Activated T-cell treated with anti-CD3 and anti-CD28 coated beads, Interleukin-2, amount 50 U/mL, for 72 hours (primary cell): ENCODE measurements at places on chromosomes 3 and 15.

DNA sequence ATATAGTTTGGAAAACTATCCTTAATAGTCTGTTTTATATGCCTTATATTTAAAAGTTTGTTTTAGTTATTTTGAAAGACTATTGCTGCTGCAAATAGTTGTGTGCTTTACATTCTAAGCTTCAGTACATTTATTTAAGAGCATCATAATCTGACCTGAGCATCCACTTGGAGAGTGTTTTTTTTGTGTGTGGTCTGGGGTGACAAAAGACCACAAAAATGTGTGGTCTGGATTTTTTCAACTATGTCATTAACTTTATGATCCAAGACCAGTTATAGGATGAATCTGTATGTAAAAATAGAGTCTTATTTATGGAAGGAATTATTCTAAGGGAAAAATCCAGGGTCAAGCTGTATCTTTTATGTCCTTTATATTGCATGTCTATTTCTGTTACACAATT lies 77.4 kb downstream of the SLTM start:
- DNase-seq = no peak

- no peak for DNase-seq
Measured at GRCh38 chr15:92462424-92463125, 68.9 kb downstream of the ST8SIA2 start.

- DNase-seq = no peak
Measured at GRCh38 chr15:45449916-45450867, 71.8 kb upstream of the GATM start.

DNA sequence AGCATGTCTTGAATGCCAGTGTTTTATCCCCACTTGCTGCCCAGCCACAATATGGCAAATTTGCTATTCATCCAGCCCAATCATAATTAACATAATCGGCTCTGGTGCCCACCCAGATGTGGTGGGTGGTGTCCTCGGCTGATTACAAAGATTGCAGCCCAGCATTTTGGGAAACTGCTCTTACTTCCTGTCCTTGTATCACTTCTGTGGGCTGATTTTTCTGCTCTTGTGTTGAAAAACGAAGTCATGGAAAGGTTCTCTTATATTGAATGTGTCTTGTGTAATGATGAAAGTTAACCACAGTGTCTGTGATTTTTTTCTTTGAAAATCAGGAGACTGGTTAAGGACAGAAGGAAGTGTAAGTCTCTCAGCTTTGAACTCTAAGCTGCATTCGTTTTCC lies 141.7 kb downstream of the CACNA2D3 start:
- DNase-seq = no peak

DNA sequence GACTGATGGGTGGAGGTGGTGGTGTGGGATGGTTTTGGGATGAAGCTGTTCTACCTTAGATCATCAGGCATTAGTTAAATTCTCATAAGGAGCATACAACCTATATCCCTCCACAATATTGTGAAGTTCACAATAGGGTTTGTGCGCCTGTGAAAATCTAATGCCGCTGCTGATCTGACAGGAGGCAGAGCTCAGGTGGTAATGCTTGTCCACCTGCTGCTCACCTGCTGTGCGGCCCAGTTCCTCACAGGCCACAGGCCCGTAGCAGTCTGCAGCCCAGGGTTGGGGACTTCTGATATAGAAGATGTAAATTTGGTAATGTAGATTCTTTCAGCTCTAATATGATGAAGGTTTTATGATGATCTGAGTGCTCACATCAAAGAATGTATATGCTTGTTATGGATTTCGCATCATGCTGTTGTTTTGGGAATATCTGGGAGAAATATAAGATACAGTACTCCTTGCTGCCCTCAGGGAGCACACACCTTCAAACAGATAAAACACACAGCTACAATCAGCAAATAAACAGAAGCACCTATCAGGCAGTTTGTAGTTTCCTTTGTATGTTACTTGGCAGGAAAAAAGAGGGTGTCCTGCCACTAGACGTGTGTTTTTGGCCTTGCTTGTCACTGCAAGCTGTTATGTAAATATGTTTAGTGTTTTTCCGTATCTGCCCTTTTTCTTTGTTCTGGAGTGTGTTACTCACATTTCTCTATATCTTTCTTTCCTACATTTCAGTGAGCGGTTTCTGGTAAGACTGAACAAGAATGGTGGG lies 239.1 kb upstream of the MANF start:
- no peak for DNase-seq

DNA sequence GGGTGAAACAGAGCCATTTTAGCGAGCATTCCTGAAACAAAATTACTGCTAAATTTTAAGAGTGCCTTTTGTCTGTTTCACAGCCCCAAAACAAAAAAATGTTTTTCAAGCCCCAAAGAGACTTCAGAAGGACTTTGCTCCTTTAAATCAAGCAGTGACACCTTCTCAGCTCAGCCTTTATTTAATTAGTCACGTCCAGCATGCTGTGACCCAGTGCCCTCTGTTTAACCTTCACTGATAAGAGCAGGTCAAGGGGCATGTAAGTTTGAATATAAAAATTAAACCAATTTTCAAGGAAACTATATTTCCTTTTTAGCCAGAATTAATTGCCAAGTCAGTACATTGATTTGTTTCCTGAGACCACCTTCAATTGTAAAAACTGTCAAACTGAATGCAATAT lies 40.6 kb downstream of the ISL2 start:
- DNase-seq = no peak

- DNase-seq = no peak
Measured at GRCh38 chr3:14685179-14685578, 10.2 kb downstream of the C3orf20 start.

DNA sequence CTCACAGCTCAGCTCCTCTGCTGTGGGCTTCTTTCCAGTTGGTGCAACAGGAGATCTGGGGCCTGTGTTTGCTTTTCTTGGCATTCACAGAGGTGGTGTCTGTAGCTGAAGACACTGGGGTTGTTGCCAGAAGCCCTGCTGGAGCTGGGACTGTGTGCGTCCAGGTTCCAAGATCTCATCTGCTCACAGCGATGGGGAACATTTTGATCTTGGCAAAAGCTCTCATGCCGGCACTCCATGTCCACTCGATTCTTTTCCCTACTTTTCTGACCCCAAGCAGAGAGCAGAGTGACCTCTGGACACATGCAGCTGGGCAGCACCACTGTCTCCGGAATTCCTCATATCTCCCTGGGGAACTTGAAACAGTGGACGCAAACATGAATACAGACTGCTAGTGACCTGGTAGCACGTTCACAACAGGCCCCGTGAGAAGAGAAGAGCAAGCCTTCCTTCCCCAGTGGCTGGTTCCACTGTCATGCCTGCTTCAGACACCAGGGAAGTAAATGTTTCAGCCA lies 36.1 kb upstream of the MECOM start:
- no peak for DNase-seq

GRCh38 chr3:24628523-24629258 lies 134.0 kb upstream of the THRB start:
- no peak for DNase-seq

DNA sequence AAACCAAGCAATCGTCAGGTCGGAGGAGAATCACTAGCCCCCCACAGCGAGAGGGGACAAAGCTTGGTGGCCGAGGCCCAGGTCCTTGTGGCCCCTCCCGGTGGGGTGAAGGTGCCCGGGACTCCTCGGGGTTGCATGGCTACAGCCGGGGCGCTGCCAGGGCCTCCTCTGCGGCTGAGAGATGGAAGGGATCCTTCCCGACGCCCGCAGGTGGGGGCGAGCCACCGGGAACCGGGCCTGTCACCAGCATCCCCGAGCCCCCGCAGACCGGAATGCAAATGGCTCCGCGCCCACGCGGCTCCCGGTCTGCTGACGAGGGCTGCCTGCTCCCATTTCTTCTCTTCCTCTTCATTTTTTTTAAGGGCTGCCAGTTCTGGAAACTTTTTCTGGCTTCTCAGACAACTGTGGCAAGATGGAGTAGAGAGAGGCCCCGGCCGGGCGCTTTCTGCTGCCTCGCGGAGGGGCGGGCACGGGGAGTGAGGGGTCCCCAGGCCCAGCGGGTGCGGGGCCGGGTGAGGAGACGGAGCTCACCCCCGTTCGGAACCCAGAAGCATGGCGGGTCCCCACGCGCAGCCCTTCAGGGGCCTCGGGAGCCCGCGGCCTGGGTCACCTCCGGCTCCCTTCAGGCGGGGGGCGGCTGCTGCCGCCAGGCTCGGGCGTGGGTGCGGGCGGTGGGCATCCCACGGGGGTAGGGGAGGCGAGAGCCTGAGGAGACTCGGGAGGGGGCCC lies 27.5 kb downstream of the MELTF start:
- DNase-seq = no peak

DNA sequence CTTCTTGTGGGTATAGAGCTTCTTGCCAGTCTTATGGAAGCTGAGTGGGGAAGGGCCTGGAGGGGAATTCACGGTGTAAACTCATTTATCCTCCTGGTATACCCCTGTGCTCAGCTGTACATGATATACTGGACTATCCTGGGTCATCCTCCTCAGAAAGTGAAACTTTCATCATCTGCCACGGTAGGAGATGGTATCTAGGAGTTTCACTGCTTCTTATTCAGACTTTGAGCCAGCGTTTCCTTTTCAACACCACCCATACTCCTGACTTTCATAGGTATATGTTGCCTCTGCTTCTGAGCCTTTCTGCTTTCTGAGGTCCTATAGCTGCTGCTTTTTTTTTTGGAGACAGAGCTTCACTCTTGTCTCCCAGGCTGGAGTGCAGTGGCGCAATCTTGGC lies 15.6 kb downstream of the SENP5 start:
- DNase-seq = peak; percentile 14

DNA sequence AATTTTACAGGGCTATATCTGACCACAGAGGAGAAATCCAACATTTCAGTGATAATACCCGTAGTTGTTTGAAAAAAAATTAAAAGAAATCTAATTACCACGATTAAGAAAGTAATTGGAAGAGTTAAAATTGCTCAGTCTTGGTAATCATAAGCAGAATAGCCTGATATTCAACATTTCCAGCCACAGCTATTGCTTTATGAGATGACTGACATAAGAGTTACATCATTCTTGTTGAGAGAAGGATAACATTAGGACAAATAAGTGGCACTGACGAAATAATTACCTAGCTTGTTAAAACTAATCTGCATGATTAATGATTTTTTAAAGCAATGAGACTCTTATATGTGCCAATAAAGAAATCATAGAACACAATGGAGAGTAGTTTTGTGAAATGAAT lies 825.0 kb upstream of the GBE1 start:
- DNase-seq = no peak

GRCh38 chr3:134597390-134597970 lies 53.3 kb downstream of the KY start:
- DNase-seq = no peak

DNA sequence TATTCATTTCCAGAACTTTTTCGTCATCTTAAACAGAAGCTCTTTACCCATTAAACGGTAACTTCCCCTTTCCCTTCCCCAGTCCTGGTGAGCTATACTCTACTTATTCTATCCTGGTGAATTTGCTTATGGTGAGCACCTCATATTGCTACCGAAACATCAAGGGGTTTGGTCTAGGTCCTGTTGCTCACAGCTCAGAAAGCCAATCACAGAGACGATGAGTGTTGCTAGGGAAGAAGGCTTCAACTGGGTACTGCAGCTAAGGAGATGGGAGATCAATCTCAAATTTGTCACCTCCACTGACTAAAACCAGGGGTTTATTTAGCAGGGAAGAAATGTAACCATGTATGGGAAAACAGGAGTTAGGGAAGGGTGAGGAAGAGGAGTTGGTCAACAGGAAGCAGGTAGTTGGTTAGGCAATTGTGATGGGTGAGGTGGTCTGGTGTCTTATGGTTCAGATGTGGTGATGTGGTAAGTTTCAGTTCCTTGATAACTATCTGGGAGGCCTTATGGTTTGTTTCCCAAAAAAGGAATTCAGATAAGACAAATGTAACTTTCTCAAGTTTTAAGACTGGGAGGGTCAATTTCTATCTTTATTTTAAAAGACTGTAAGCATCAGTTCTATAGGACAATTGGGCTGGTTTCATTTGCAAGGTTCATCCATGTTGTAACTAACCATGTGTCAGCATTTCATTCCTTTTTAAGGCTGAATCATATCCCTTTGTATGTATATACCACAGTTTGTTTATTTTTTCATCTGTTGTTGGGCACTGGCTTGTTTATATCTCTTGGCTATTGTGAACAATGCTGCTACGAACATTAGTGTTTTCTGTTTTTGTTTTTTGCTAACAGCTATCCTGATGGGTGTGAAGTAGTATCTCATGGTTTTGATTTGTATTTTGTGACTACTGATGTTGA lies 24.3 kb downstream of the ARHGAP11B start:
- no peak for DNase-seq

GRCh38 chr3:118628704-118629341 lies 405.8 kb downstream of the IGSF11 start:
- peak; percentile 14 for DNase-seq

DNA sequence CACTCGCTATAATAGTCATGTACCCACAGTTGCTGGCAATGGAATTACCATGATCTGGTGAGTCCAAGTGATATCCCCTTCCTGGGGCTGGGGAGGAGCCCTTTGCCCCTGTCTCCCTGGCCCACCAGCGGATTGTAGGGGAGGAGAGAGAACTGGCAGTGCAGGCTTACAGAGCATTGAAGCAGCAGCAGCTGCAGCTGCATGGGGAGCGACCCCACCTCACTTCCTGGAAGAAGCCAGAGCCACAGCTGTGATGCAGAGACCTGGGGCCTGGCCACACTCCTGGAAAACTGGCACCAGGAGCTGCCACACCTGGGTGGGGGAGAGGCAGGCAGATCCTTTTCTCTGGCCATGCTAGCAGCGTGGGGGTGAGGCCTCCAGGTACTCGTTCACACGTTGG lies 300.1 kb upstream of the PROK2 start:
- DNase-seq = no peak

DNA sequence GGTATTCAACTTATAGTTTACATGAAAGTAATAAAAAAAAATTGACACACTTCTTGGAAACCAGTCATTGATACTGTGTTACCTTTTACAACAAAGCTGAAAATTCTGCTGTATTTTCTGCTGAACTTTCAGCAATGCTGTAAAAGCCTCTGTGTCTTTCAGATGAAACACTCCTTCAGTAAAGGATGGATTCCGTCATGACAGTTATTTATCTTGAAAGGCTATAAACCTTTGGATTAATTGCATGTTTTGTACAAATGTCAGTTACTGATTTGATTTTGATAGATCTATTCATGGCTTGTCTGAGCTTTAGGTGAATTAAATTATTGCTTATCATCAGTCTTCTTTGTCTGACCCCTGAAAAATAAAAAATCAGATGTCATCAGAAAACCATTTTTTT lies 355.1 kb downstream of the NAALADL2 start:
- DNase-seq = no peak

- no peak for DNase-seq
Measured at GRCh38 chr3:191430103-191430502, 30.9 kb upstream of the PYDC2 start.
